NCI-H774 (cell line): ENCODE measurements at places on chromosomes 2 and 18.

- DNase-seq: no peak
Observed at GRCh38 chr18:7237673-7238272, 6.9 kb downstream of the LRRC30 start.

- no peak for DNase-seq
Observed at GRCh38 chr2:73295751-73296400, 2.5 kb upstream of the EGR4 start.

- DNase-seq: no peak
Observed at GRCh38 chr2:70250434-70250833, 2.0 kb upstream of the TIA1 start.

GRCh38 chr18:10116574-10116973 lies 202.8 kb downstream of the VAPA start:
- DNase-seq: no peak

DNA sequence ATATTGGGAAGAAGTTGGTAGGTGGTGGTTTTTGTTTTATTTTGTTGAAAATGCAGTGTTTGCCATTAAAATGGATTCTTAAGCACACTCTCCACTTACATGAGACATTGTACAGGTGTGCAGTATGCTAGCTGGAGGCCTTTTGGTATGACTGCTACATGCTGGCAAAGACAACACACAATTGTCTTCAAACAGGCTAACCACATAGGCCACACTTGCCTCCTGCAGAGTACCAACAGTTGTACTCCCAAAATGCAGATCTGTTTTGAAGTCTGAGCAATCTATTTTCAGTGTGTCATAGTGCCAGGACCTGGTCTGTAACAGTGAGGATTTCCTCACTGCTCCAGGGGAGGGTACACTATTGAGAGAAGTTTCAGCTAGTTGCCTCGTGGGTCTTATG lies 213.6 kb downstream of the ZRANB3 start:
- DNase-seq: no peak

DNA sequence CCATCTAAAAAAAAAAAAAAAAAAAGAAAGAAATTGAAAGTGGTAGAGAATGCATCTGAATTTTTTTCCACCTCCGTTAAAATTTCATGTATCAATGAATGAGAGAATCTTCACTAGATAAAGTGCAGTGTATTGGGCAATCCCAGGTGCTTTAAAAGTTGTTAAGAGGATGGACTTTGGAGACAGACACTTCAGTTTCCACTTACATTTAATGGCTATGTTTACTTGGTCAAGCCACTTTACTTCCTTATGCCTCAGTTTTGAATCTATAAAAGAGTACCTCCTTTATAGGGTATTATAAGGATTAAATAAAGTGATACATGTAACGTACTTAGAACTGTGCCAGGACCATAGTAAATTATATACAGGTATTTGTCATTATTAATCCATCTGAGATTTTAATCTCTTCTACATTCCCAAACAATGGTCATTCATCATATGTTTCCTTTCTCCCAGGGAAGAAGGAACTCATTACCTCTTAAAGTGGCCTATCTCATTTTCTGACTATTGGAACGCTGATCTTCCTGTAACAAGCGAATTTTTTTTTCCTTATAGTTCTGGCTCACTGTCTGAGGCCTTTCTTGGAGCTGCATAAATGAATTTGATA lies 29.1 kb upstream of the TANK start:
- DNase-seq: no peak

- no peak for DNase-seq
Observed at GRCh38 chr2:7010391-7011054, 93.3 kb downstream of the RNF144A start.

- no peak for DNase-seq
Observed at GRCh38 chr18:68263481-68263880, 451.4 kb downstream of the TMX3 start.

DNA sequence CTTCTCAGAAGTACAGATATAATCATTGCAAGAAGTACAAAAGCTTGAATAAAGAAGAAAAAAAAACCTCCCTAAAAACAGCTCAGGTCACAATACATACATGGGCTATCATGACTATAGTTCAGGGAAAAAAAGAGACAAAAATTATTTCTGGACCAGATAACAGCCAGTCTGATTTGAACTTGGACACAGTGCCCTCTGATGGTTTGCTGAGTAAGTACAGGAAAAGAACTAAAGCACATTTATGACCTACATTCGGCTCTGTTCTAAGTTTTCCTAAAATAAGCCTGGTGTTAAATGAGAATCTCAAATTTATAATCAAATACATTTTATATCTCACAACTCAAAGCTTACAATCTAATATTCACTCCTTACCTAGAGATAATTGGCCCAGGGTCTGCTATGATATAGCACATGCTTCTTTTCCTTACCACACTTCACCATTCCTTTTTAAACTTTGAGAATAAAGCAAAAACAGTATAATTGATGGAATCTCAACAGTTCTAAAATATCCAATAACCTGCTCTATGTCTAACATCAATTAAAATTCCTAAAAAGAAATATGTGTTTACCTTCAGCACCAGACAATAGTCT lies 81.1 kb downstream of the RAPH1 start:
- DNase-seq: peak; percentile 16

DNA sequence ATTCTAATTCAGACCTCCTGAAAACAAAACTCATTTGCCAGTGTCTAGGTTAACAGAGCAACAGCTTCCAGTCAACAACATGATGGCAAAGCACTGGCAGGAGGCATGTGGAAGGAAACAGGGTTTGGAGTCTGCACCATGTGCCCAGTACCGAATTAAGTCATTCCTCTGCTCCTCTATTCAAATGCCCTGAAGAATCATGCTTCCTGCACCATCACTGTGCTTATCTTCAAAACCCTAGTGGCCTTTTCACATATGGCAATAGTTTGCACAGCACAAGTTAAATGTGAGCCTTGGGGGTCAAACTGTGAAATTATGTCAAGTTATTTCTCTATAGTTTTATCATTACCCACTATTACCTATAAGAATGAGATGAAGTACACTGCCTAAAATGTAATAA lies 75.4 kb upstream of the GRB14 start:
- no peak for DNase-seq

DNA sequence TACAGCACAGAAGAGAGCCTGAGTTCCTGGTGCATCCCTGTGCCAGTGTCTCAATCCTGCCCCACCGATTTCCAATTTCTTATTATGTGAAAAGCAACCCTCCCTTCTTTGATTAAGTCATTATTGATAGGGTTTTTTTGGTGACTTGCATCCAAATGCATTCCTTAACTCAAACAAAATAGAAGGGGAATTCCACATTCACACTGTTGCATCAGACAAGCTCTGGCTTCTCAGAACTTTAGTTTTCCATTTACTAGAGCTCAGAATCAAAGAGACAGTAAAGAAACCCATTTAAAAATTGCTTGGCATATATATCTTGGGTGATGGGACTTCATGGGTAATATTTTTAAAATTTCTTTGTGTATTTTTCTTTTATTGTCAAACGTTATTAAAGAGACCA lies 13.8 kb upstream of the TMEM200C start:
- no peak for DNase-seq

DNA sequence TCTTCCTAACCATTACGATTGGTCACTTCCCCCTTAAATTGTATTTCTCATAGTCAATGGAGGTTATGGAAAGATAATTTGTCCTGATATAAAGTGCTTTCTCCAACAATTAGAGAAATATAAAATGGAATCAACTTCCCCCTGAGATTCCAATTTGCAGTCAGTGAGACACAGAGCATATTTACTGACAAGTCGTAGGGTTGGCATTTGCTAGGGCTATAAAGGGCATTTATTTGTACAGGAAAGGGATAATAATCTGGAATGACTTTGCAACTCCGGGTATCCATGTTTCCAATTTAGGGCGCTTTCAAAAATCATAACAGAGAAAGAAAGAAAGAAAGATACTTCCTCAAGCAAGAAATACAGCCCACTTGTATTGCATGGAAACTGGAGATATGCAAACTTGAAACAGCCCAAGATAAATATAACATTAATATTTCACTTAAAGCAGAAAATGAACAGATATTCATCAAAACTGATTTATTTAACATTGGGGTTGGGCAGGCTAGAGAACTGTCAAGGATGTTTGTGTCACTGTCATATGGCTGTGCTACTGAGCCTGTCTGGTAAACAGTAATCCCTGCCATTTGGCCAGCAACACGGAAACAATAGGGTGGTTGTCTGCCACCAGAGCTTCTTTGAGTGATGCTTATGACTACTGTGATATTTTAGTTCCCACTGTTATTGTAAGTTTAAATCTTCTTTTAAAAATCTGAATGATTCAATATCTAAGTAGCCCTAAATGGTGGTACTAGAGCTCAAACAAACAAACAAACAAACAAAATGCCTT lies 621.8 kb downstream of the LRP1B start:
- no peak for DNase-seq

- no peak for DNase-seq
Observed at GRCh38 chr2:238449909-238450417, 23.2 kb downstream of the ASB1 start.

DNA sequence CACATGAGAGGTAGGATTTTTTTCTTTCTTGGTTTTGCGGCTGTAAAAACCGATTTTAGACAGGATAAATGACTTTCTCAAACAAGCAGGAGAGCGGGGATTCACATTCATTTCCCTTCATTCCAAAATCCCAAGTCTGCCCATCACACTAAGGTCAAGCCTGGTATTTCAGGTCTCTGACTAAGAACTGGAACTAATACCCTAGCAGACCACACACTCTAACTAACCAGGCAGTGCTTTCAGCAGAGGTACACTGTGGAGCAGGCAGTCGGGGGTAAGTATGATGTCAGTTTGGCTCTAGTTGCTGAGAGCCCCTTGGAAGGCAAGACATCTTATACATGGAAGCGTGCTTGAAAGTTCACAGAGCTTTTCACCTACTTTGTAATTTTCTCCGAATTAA lies 128.1 kb upstream of the LHCGR start:
- no peak for DNase-seq

- no peak for DNase-seq
Observed at GRCh38 chr2:28350196-28350595, 42.5 kb upstream of the FOSL2 start.

- no peak for DNase-seq
Observed at GRCh38 chr2:19664646-19665045, 237.1 kb downstream of the TTC32 start.

DNA sequence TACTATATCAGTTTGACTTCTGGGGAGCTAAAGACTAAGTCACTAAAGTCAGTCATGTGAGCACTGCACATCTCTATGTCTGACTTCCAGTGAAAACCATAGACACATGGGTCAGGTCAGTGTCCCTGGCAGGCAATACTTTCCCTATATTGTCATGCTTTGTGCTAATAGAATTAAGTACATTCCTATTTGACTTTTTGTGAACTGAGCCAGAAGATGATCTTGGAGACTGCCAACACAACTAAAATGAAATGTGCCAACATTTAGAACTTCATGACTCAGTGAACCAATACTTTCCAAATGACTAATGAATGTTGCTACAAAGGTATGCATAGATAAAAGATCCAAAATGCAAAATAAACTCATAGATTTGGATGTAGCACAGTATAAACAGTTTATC lies 820.8 kb upstream of the FAM98A start:
- no peak for DNase-seq

DNA sequence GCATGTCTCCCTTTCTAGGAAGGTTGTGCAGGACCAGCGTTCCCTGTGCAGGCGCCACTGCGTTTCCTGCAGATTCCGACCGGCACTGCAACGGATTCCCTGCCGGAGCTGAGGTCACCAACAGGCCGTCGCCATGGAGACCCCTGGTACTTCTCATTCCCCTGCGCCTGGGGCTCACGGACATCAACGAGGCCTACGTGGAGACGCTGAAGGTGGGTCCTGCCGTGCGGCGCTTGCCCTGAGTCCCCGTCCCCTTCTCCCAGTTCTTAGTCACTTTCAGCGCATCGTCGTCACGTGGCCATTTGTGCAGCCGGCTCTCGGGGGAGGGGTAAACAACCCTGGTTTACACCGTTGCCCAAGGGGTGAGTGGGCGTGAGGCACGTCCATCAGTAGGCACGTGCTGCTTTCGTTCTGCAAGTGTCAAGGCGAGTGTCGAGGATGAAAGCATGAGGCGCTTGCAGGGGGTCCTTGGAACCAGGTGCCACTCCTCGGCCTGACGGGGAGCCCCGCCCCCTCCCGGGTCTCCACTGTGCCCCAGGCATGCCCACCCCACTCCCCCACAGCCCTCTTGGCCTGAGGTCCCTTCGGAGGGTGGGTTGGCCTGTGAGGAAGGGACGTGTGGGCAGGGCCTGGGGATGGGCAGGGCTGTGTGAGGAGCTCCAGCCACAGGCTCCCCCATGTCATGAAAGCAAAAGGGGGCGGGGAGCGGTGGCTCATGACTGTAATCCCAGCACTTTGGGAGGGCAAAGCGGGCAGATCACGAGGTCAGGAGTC lies 19.8 kb downstream of the DTYMK start:
- no peak for DNase-seq

GRCh38 chr2:86787736-86788135 lies 3.0 kb downstream of the CD8A start:
- DNase-seq: no peak

GRCh38 chr2:171102802-171103201 lies 57.9 kb downstream of the TLK1 start:
- peak; percentile 19 for DNase-seq

- DNase-seq: no peak
Observed at GRCh38 chr2:55141572-55142413, 90.3 kb downstream of the CLHC1 start.

DNA sequence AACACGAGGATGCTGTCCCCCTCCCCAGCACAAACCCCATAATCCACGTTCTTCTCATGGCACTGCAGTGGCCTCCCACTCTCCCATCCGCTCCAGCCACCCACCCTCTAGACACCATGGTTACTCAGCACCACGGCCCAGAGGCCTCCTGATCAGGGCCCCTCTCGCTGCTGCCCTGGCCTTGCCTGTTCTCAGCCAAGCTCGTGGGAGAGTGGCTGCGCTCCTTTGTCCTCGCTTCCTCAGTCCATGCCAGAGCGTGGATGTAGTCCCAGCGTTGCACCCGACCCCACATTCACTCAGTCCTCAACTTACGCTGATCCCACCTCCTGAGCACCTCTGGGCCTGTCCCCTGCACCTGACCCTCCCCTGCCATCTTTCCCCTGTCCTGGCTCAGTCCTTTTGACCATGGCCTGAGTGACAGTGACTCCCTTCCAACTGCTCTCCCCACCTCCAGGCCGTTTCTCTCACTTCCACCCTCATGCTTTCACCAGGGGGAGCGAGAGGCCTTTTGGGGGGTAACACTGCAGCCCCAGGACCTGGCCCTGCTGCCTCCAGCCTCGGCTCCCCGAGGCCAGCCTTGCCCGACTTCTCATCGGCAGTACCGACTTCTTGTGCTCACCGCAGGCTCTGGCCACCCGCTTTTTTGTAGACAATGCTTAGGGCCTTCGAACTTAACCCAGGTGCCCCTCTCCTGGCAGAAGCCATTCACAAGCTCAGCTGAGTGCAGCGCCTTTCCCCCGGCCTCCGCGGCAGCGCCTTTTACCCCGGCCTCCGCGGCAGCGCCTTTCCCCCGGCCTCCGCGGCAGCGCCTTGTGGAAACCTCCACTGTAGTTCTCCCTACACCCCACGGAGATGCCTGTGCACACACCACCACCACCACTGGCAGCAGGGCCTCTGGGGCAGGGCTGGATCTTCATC lies 131.4 kb downstream of the CLIP4 start:
- DNase-seq: no peak

- DNase-seq: no peak
Observed at GRCh38 chr2:55112229-55113031, 62.2 kb upstream of the RTN4 start.
